PC-9 (cell line): ENCODE measurements at places on chromosomes 13 and 19. TPM values are rescaled to one million over a fixed set of nuclear protein-coding genes. Genes with fewer than 3 reads are reported as not detected.

The TNNI3 gene
- 13.7 and 18.2 TPM in 2 replicates for total RNA-seq

The ZNF329 gene
- 10.6 and 16.1 TPM in 2 replicates for total RNA-seq

The TNPO2 gene
- total RNA-seq: 67.4 and 77.5 TPM in 2 replicates

The PROZ gene
- total RNA-seq: not detected in 2 replicates

The IL11 gene
- total RNA-seq: 4.1 and 6.6 TPM in 2 replicates

The ZNF468 gene
- total RNA-seq: 19.5 and 29.0 TPM in 2 replicates

The C13orf42 gene
- total RNA-seq: not detected in 2 replicates

The POGLUT2 gene
- 2.8 and 3.2 TPM in 2 replicates for total RNA-seq

The KLK2 gene
- total RNA-seq: not detected in 2 replicates

The PNMA8A gene
- not detected in 2 replicates for total RNA-seq

The SMIM24 gene
- total RNA-seq: not detected in 2 replicates

The SIGLEC8 gene
- not detected in 2 replicates for total RNA-seq

The CAB39L gene
- 10.2 and 10.7 TPM in 2 replicates for total RNA-seq

The POSTN gene
- not detected in 2 replicates for total RNA-seq

The NKPD1 gene
- total RNA-seq: 0.37 and 0.75 TPM in 2 replicates

The INSL3 gene
- 3.2 and 4.0 TPM in 2 replicates for total RNA-seq

The SCAF1 gene
- 86.9 and 91.3 TPM in 2 replicates for total RNA-seq

The NAPSA gene
- total RNA-seq: 1.7 and 1.8 TPM in 2 replicates

The SSC5D gene
- 3.9 and 4.8 TPM in 2 replicates for total RNA-seq

The KIR2DL1 gene
- not detected in 2 replicates for total RNA-seq

The C19orf38 gene
- total RNA-seq: 0.59 and 1.4 TPM in 2 replicates

The LAIR2 gene
- total RNA-seq: not detected in 2 replicates

The PSG11 gene
- total RNA-seq: not detected in 2 replicates

The CEACAM16 gene
- not detected in 2 replicates for total RNA-seq

The ZNF135 gene
- 0.15 TPM in 1 of 2 replicates, not detected in the other for total RNA-seq

The GRK1 gene
- total RNA-seq: not detected in 2 replicates

The IL27RA gene
- 7.8 and 11.9 TPM in 2 replicates for total RNA-seq

The METTL21C gene
- not detected in 2 replicates for total RNA-seq

The RNF225 gene
- 0.61 and 0.68 TPM in 2 replicates for total RNA-seq

The TEX29 gene
- not detected in 2 replicates for total RNA-seq

The C19orf47 gene
- 17.3 and 21.2 TPM in 2 replicates for total RNA-seq

The CALR3 gene
- total RNA-seq: not detected in 2 replicates

The ZNF525 gene
- total RNA-seq: 19.7 and 21.8 TPM in 2 replicates

The MCF2L gene
- 21.7 and 28.2 TPM in 2 replicates for total RNA-seq

The FOXA3 gene
- total RNA-seq: not detected in 2 replicates

The SOX1 gene
- not detected in 2 replicates for total RNA-seq

The INAFM1 gene
- 13.5 and 21.3 TPM in 2 replicates for total RNA-seq

The CYSLTR2 gene
- not detected in 2 replicates for total RNA-seq
